Small intestine (tissue), 16 donors: ENCODE measurements at places on chromosomes 6 and 20.

DNA sequence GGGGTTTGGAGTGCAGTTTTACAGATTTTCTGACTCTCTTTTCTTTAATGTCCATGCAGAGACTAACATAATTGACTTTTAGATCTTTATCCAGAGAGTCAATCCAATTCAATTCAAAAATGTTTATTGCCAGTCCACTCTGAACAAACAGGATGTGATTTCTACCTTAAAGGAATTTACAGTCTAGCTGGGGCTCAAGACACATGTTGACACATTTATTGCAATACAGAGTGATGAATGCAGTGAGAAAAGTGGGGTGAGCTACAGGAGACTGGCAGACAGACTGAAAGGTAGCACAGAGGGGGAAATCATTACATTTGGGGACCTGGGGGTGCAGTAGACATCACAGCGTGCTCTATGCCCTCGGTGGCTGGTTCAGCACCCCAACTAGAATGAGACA, 193.9 kb downstream of the SLC24A3 start:
- no peak for DNase-seq

GRCh38 chr6:101728956-101729355, 335.4 kb downstream of the GRIK2 start:
- no peak for DNase-seq

DNA sequence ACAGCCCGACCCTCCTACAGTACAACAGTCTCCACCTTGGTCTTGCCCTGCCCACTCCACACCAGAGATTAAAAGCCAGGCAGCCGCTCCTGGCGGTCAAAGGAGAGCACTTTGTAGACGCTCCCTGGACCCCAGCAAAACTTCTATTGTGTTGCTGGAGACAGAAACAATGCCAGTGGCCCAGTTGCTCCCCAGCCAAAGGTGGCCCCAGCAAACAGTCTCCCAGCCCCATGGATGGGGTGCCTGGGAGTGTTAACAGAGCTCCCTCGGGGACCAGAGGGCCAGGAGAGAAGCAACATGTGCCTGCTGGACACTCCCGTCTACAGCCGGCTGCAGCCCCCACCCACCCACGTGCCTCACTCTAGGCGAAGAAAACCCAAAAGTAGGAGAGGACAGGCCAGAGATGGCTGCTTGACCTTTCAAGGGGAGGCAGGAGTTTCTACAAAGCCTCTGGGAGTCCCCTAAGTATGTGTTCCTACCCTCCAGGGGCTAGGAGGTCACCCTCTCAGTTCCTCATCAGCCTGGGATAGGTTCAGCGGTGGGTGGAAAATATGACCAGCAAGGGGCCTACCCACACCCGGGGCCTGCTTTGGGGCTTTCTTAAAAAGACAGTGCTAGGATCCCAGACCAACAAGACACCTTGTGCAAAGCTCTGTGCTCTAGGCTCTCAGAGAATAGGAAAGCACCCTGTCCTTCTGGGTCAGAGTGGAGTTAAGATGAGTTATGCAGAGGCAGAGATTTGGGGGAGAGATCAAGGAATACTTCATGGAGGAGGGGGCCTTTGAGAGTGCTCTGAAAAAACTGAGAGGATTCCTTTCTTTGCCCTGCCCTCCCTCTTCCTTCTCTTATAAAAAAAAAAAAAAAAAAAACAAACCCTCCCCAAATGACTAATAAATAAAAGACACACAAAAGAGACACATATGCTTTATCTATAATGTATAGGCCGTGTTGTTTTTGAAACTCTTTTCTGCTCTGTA, 19.0 kb upstream of the PREX1 start:
- DNase-seq = peak; percentile 17

DNA sequence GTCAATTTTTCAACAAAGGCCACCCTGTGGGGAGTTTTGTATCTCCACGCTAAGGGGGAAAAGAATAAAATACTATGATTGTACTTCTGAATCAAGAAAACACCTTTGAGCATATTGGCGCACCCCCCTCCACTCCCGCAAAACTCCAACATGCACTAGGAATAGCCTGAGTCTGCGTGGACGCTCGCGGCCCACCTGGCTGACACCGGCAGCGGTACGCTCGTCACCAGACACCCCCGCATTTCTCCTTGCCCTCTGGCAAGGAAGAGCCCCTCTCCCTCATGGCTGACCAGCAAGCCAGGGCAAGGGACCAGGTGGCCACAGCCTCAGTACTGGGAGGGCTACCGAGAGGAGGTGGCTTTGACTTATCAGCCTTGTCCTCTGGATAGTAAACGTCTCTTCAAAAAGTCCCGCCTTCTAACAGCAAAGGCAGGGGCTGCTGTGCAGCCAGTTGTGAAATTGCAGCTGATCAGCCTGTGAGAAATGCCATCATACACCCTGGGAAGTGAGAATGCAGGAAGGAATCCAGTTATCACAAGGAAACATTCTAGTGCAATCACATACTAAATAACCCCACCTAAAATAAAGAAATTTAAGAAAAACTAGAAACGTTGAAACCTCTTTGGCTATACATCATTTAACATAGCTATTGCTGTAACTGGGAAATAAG, 84.2 kb downstream of the HUS1B start:
- DNase-seq = no peak

DNA sequence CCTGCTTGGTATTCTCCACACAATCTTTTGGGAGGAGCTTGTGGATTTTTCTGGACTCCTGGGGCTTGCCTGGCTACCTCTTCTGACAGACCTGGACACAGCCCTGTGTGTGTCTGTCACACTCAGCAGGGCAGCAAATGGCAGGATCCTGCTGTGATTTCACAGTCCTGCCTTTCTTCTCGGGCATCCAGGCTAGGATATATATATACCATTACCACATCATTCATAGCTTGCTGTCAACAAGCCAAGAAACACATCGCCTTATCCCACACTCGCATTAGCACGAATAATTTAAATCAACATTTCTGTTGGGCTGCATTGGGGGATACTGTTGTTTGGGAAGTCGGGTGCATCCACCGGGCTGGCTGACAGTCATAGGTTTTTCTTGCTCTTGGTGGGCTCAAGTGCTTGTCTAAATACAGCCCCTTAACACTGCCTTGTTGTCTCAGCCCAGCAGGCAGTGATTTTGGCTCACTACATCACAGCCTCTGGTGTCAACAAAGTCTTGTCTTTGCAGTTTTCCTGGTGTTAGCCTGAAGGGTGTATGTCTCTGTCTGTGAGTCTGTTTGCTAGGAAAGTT, 154.9 kb upstream of the FERMT1 start:
- no peak for DNase-seq

GRCh38 chr6:21022343-21023107, 488.3 kb downstream of the CDKAL1 start:
- DNase-seq = peak; percentile 43

GRCh38 chr6:68658338-68658737, 23.3 kb downstream of the ADGRB3 start:
- no peak for DNase-seq

GRCh38 chr6:25950297-25950696, 12.3 kb upstream of the TRIM38 start:
- no peak for DNase-seq

DNA sequence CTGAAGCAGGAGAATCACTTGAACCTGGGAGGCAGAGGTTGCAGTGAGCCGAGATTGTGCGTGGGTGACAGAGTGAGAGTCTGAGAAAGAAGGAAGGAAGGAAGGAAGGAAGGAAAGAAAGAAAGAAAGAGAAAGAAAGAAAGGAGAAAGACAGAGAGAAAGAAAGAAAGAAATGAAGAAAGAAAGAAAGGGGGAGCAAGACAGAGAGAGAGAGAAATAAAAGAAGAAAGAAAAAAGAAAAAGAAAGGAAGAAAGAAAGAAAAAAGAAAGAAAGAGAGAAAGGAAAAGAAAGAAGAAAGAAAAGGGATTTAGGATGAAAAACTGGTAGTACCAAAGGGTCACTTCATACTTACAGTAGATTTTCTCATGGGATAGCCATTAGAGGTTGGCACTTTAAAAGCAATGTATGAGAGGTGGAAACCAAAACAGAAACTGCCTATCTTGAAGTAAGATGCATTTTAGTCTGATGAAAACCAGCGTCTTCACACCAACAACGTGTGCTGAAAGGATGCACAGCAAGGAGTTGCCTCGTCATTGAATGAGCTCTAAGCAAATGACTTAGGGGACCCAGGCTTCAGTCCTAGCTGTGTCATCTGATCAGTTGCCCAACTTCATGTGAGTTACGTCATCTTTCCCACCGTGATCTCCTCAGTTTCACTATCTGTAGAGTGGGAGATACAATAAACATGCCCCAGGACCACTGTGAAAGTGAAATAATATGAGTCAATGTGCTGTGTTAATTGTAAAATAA, 133.9 kb upstream of the NEDD9 start:
- DNase-seq = no peak

- no peak for DNase-seq
These were observed 168.4 kb upstream of the CDYL start for GRCh38 chr6:4607793-4608192.

DNA sequence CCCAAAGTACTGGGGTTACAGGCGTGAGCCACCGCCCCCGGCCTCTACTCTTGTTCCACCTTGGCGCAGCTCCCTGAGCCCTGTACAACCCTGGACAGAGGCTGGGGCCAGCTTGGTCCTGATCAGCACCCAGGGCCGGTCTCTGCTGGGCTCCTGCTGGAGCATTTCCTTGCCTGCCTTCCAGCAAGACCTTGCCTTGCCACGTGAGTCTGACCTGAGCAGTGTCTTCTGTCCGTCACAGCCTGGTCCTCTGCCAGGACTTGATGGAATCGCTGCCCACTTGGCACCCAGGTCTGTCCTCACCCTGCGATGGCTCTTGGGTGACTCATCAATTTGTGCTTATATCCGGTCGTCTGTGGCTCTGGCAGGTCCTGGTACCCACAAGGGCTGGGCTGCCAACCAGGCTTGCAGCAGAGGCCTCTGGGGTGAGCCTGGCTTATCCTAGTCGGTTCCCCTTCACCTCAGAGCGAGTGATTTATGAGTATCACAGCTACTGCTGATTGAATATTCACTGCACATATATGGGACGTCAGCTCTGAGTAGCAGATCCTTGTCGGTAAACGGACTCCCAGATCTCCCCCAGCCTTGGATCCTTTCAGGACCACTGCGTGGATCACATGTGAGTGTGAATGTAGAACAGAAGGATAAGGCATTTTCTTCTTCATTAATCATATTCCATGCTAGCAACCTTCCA, 10.1 kb upstream of the SULF2 start:
- no peak for DNase-seq
